T-helper 17 cell (primary cell): ENCODE measurements at places on chromosomes 12 and 14.
A peak's percentile ranks its signal among the peaks of the same experiment; 100 is the strongest.

DNA sequence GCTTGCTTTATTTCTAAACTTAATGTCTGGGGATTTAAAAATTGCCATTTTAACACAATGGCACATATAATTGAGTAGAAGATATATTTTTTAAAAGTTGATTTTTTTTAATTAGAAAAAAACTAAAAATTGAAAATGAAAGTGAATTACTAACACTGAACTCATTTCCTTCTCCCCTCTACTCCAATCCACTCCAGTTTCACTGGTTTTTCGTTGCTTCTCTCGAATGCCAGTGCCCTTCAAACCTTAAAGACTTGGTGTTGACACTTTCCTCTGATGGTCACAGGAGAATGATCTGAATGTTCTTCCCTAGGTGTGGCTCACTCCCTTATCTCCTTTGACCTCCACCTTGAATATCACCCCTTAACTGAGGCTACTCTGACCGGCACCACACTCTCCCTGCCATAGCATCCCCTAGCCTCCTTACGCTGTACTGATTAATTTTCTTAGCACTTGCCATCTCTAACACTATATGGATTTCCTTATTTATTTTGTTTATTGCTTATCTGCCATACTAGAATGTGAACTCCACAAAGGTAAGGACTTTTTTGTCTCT lies 107.1 kb downstream of the LIN7A start:
- DNase-seq: no peak

- no peak for DNase-seq
Observed at GRCh38 chr12:24554612-24555295, 394.1 kb downstream of the BCAT1 start.

- DNase-seq: no peak
Observed at GRCh38 chr14:38866461-38866860, 236.6 kb downstream of the SEC23A start.

DNA sequence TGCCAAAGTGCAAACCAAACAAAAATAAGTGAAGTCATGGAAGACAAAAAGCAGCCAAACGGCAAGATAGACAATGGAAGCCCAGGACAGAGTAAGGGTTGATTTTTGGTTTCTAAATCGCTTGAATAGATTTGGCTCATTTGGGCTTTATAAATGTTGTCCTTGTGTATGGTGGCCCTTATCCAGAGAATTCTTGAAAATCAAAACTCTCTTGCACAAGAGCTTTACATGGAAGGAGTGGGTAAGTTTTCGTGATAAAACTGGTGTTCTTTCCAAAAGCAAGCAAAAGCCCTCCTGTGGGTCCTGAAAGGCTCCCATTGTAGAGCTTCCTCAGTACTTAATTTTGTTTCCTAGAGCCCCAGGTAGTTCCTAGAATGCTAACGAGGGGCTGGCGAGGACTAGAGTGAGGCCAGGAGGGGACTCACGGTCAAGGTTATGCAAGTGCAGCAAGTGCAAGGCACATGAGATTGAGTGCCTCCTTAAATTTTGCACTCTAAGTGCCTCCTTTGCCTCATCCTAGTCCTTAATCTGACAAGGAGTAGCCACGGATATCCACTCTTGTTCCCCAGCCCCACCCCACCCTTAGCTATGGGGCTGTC lies 4.1 kb downstream of the SIX6 start:
- DNase-seq: no peak

GRCh38 chr12:44544018-44544417 lies 332.1 kb downstream of the NELL2 start:
- DNase-seq: no peak

DNA sequence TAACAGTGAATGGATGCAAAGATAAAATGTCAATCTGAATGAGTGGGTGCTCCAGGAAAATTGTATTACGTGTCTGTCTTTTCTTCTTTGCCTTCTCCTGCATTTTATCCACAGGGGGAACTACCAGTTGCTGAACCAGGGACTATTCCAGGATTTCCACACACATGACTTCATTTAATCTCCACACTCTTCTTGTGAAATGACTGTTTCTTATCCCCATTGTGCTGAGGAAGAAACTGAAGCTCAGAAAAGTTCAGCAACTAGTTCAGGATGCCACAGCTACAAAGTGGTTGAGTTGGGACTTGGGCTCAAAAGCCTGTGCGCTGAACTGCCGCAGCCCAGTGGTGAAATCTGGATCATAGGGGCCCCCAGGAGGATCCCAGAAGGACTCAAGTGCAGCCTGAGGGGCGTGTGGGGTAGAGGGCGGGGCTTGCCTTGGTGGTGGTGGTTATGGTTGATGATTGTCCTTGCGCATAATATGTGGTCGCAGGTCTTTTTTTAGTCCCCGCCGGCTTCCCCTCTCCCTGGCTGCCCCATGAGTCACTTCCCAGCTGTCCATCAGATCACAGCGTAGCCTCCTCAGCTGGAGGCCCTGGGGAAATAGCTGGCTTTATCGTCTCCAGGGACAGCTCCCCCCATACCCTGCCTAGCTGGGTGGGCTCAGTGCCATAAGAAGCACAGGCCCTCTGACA lies 235.2 kb upstream of the CRY1 start:
- no peak for DNase-seq

DNA sequence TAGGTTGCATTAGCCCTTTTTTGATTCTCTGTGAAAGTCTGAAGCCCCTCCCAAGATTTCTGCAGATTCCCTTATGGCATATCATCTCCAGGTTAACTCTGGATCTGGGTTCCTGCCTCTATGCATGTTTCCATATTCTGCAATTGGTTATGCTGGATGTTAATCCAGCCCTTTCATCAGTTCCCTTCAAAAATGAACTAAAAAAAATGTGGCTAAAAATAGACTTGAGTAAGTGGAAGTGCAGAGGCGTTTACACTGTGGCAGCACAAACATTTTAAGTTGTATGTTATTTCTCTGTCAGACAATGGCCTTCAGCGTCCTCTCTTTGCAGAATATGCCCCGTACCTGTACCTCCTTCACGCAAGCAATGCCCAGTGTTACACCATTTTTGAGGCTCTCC lies 11.4 kb downstream of the MGST1 start:
- DNase-seq: no peak

DNA sequence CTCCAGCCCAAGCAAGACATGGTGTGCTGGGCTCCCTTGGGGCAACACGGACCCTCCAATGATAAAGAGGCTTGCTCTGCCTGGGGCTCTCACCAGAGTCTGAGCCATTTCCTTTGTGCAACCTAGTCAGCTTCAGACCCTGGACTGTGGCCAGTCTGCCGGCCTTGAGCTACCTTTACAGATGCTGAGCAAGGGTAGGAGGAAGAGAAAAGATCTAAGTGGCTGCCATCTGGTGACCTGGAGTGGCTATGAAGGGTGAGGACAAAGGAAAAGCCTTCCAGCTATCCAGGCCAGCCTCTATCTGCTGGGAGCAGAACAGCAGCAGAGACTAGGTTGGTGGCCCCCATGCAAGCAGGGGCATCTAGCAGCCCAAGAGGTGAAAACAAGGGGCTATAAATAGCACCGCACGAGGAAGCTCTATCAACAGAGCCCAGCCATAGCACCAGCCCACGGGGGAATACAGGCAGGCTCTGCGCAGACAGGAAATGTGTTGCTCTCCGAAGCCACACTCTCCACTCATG lies 230.1 kb downstream of the FOXN3 start:
- no peak for DNase-seq

DNA sequence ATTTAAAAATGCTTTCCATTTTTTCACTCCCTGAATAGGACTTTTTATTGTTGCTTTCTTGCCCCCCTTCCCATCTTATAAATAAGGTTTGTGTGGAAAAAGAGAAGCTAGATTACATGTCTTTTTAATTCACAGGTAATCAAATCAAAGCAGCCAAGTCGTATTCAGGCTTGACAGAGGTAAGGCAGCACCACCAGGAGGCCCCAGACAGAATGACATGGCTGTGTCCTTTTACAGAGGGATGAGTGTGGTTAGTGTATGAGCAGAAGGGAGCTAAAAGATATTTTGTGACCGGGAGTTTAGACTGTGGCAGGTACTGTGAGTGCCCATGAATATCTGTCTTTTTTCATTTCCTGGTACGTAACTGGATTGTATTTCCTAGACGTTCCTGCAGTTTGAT lies 596.1 kb downstream of the ETNK1 start:
- DNase-seq: no peak

DNA sequence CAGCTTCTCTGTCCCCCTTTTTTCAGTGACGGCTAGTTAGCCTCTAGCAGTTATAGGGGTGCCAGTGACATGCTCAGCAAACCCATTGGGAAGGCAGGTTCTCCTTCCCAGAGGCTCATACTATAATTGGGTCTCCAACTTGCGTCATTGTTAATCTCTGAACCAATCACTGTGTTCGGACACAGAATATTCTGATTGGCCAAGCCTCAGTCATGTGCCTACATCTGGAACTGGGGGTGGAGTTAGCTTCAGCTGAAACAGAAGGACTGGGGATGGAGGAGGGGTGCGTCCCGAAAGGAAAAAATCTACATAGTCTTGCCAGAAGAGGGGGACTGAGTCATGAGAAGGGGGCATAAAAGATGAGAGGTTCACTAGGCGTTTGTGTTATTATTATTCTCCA lies 165.6 kb downstream of the SUDS3 start:
- DNase-seq: no peak

- no peak for DNase-seq
Observed at GRCh38 chr12:24473097-24473496, 475.8 kb downstream of the BCAT1 start.

DNA sequence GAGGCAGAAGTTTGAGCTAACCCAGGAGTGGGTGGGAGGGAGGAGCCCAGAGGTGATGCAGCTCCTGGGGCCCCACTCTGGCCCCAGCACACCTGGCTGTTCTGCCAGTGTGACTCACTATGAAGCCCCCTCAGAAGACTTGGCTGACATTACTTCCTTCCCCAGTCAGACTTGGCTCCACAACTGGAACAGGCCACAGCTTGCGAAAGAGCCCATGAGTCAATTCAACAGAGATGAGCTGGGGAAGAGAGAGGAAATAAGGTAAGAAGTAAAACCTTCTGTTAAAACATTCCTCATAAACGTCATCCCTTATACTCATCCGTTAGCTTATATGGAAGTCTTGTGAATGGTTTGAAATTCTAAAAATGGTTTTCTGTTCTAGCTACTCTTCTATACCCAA lies 245.9 kb downstream of the ADAMTS20 start:
- DNase-seq: no peak

DNA sequence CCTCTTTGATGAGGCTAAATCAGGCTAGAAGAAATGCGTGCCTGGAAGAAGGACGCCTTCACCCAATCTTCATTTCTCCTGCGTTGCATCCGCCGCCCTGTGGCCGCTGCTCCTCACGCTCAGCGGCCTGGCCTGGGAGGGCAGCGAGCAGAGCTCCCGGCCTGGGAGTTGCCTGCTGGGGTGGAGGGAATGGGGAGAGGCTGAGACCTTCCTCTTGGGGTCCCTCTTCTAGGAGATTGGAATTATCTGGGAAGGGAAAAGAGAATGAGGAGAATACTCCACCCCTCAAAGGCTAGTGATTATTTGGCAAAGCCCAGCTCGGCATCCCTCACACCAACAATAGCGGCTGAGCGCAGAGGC lies 2.4 kb upstream of the HOXC12 start:
- DNase-seq: no peak

GRCh38 chr14:55274751-55275150 lies 3.5 kb downstream of the FBXO34 start:
- DNase-seq: no peak

- DNase-seq: no peak
Observed at GRCh38 chr14:104698688-104699425, 9.4 kb downstream of the INF2 start.

DNA sequence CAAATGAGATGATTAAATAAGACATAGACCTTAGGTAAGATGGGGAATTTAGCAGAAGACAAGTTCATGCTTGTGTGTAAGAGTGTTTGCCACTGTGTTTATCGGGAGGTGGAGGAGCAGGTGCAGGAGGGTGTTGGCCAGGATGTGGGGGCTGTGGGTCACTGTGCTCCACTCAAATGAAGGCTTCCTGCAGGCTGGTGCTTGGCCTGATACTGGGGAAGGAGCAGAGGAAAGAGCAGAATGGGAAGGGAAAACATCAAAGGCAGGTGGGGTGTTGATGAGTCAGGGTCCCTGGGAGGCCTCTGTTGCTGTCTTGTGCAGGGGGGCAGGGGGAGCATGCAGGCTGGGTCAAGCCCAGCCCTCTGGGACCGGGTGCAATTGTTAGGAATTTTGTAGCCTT lies 126.5 kb downstream of the TSPAN9 start:
- DNase-seq: no peak

DNA sequence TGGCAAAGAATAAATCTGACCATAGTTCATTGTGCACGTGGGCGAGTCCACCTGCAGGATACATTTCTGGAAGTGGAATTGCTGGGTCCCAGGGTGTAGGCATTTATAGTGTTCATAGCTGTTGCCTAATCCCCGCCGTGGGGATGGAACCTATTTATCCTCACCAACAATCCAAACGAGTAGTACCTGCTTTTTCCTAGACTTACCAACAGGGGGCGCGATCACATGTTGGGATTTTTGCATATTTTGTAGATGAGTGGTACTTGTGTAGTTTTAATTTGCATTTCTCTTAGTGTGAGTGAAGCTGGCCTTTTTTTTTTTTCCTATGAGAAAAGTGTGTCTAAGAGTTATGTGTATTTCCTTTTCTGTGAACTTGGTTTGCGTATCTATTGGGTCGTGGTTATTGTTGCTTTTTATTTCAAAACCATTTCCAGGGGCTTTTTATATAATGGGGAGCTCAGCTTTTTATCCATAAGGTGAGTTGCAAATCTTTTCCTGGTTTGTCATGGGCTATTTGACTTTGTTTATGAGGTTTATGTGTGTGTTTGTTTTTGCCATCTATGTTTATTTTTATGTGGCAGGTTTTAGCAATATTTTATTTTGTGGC lies 67.2 kb downstream of the CCDC92 start:
- DNase-seq: peak; percentile 38

DNA sequence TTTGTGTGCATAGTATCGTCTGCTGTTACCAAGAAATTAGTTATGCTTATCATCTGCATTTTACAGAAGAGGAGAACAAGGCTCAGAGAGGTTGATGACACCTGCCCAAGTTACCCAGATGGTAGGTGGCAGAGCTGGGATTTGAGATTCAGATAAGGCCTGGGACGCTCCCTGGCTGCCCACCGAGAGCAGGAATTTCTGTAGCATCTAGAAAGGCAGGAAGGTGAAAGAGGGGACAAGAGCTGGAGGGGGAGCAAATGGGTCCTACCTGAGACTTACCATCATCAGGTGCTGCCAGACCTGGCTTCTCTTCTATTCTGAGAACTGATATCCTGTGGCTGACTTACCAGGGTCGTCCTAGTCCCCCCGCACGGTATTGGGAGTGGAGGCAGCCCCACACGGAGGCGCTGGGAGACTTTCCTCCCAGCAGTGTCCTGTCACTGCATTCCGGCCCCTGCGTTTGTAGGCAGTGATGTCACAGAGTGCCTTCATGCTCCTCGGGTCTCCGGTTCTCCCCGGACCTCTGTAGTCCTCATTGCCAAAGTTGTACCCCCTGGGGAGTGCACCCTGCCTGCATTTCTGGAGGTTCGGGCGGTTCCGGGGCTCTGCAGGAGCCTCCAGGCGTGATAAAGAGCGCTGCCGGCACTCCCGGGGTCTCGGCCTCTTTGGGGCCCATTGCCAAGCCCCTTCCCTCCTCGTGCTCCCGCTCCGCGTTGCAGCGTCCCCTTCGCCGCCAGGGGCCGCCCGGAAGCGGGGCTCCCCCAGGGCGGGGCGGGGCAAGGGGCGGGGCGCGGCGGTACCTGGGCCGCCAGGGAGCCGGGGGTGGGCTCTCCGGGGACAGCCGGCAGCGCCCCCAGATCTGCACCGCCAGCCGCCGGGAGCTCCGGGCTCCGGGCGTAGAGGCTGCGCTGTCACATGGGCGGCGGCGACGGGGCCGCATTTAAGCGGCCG lies at the start of gene CABP1:
Gene CABP1 (plus strand): TSS at position 856 of the 951 bp plus-strand sequence. CDS start 60 bp downstream, at position 916.
- DNase-seq: peak; percentile 64
